ENCODE measurements at places on chromosomes 3 and 15. TPM values are rescaled to one million over a fixed set of nuclear protein-coding genes. Genes with fewer than 3 reads are reported as not detected.

The SAMD7 gene
- polyA plus RNA-seq = not detected

The THPO gene
- 0.19 TPM for polyA plus RNA-seq

The PRSS50 gene
- 0.01 TPM for polyA plus RNA-seq

GRCh38 chr15:98063315-98063714 lies 102.8 kb downstream of the ARRDC4 start:
- no peak overlapping the region for H3K27ac ChIP-seq
- no peaks in the 10 kb centered on the region for H3K4me1 ChIP-seq
- no peak overlapping the region for H3K4me3 ChIP-seq
- H3K36me3 ChIP-seq = no peaks in the 10 kb centered on the region
- H3K27me3 ChIP-seq = no peaks in the 10 kb centered on the region
- DNase-seq = no peak

DNA sequence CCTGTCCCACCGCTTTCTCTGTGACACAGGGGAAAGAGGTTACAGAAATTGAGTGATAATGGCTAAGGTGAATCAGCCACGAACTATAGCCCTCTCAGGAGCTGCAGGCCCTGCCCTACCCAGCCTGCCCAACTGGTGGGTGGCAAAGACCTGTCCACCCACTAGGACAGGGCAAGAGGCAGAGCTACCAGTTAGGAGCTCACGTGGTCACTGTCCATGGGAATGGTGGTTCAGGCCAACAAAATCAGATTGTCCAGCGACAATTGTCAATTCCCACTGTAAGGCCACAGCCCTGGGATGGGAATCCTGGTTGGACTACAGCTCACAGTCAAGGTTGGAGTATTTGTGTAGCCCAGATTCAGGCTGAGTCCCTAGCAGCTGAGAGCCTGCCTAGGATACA lies 75.0 kb downstream of the PPCDC start:
- H3K36me3 ChIP-seq = no peaks in the 10 kb centered on the region
- H3K27me3 ChIP-seq = no peaks in the 10 kb centered on the region
- no peak overlapping the region for H3K4me3 ChIP-seq
- DNase-seq = no peak
- no peaks in the 10 kb centered on the region for H3K4me1 ChIP-seq

- H3K4me1 ChIP-seq = peaks cover 2% of the 10 kb centered on the region
- no peak overlapping the region for H3K27ac ChIP-seq
- peak; percentile 67 for DNase-seq
- peaks cover 55% of the 10 kb centered on the region for H3K36me3 ChIP-seq
- no peak overlapping the region for H3K4me3 ChIP-seq
These were observed 35.0 kb downstream of the CTSH start for GRCh38 chr15:78909791-78910228.

DNA sequence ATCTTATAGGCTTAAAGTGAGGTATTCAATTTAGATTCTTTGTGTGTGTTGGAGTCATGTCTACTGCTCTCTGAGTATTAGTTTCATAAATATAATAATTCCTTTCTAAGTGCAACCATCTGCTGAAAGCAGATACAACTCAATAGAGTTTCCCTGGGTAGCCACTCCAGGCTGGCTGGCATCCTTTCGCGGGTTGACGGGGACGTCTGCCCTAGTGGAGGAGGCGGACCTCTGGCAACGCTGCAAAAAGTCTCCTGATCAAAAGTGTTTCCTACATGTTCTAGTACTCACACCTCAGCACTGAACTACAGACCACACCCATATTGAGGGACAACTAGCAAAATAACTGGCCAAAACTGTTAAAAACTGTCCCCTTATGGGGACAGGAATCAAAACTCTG lies 2.5 kb downstream of the MOBP start:
- no peaks in the 10 kb centered on the region for H3K4me1 ChIP-seq
- no peak for DNase-seq
- H3K4me3 ChIP-seq = no peak overlapping the region
- H3K27ac ChIP-seq = no peak overlapping the region

DNA sequence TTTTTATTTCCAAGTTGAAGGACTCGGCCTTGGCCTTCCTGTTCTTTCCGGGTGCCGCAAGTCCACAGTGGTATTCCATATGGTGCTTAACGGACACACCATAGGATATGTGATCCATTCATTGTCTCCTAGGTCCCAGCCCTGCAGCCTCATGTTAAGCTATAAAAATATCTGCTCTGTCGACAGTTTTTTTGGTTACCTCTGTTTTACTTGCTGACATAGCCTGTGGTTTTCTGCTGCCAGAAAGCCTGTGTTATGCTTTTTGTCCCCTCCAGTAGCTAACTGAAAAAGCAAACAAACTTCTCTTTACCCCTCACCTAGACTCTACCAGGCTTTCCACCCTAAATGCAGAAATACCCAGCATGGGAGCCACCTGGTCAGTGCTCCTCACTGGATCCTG lies 5.3 kb downstream of the INAFM2 start:
- no peak overlapping the region for H3K4me3 ChIP-seq
- peaks cover 15% of the 10 kb centered on the region for H3K4me1 ChIP-seq
- DNase-seq = no peak
- no peak overlapping the region for H3K27ac ChIP-seq

All from small intestine (tissue), 16 donors.